ENCODE measurements at places on chromosomes 5 and 9.
A peak's percentile ranks its signal among the peaks of the same experiment; 100 is the strongest.

- DNase-seq = no peak
Observed at GRCh38 chr5:402615-403359, 40.2 kb upstream of the EXOC3 start.

DNA sequence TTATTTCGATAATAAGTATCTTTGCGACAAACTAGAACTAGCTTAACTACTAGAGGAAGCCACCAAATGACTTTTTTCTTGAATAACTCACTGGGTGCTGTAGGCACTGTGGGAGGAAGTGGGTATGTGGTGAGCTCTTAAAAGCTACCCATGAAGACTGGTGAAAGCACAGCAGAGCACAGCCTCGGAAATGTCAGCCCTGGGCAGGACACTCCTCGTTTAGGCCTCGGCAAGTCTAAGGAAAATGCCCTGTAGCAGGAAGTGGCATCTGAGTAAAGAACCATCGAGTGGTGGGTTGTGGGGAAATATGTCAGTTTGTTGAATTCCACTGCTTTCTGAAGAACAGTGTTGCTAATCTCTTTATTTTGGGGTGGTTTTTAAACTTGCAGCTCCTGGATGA is 44.0 kb upstream of the NCS1 start:
- DNase-seq = no peak

DNA sequence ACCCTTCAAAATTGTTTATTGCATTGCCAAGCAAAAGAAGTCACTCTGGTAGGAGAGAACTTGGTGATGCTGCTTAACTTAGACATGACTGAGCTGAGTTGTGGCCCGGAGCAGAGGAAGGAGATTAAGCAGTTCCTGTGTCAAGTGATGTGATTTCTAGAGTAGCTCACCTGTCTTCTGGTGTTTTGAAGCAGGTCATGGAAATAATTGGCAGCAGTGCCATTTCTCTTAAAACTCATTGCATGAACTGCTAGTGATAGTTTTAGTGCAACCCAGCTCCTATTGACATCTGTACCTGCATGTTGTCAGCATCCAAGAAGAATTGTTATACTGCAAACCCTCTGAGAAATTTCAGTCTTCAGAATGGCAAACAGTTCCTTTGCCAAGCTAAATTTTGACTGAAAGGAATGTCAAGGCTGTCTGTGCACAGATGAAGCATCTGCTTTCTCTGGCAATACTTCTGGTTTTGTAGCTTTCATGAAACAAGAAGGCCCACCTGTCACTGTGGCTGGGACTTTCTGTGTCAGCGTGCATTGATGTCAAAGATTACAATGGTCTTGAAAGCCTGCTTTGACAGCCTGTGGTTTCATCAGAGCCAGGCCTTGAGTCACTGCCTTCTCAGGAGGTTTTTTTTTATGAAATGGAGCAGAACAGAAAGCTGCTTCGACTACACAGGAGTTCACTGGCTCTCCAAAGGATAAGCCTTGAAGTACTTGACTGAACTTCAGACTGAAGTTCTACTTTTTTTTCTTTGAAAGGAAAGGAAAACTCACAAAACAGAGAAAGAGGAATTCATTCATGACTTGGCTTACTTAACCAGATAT is 90.6 kb downstream of the RALGPS1 start:
- DNase-seq = no peak

DNA sequence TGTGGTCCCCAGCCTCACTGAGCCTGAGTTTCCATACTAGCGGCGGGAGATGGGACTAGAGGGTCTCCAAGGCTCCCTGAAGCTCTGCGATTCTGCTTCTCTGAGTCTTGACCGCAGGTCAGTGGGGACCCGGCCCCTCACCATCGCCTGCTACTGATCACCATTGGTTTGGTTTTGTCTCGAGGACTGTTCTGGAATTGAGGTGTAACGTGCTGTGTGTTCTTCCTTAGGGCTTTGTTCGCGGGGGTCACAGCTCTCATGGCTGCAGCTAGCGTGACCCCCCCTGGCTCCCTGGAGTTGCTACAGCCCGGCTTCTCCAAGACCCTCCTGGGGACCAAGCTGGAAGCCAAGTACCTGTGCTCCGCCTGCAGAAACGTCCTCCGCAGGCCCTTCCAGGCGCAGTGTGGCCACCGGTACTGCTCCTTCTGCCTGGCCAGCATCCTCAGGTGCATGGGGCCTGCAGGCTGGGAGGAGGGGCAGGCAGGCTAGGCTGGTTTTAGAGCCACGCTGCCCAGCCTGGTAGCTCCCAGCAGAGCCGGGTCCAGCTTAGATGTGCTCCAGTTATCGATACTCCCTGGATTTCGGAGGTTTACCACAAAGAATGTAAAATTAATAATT is 12.3 kb downstream of the TRAF2 start:
- DNase-seq = no peak

DNA sequence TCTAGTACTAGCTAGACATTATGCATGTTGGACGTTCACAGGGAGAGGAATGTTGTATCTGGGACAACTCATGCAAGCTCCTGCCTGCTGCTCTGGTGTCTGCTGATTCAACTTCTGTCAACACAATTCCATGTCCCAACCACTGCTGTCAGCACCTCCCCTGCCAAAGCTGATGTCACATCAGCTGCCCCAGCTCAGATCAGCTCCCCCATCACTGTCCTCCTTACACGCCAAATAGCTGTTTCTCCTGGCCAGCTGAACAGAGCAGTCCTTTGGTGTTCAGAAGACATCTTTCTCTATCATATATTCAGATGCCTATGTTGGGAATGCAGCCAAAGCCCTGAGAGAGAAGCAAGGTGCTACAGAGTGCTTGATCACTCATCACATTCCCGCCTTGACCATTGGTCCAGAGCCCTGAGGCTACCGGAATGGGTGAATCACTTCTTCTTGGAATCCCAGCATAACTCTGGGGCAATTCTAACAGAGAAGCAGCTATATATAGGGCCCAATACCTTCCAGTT is 223.3 kb downstream of the SEC61B start:
- no peak for DNase-seq

GRCh38 chr5:56534102-56534829 is 281.1 kb upstream of the MAP3K1 start:
- DNase-seq = peak; percentile 46

- DNase-seq = no peak
Observed at GRCh38 chr5:133792655-133793054, 175.8 kb downstream of the C5orf15 start.

DNA sequence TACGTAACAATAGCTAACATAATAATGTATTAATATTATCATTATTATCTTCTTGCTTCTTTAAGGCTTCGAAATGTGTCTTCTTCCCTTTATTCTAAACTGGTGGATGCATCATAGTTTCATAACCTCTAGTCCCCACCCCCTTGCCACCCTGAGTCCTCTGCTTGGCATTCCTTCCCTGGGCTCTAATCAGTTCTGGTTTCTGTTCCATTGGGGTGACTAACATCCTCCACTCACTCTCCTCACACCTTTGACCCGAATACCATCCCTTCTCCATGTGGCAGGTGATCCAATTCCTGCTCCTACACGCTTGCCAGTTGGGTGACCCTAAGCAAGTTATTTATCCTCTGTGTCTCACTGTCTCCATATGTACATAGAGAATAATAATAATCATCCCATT is 286.1 kb downstream of the TRPM3 start:
- no peak for DNase-seq

DNA sequence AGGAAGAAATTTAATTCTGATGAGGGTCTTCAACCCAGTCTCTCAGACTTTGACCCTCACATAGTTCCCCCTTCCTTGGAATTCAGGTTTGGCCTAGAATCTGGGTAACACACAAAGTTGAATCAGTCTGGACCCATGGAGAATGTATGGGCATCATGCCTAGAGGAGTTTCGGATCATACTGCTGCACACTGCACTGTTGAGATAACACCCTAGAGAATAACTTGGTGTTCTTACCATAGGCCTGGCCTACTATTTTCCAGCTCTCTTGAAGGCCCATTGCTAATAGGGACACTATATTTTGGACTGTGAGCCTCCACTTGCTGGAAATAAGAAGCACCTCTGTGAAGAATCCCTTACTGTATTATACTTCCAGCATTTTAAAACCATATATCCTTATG is 413.5 kb downstream of the PLK2 start:
- no peak for DNase-seq

DNA sequence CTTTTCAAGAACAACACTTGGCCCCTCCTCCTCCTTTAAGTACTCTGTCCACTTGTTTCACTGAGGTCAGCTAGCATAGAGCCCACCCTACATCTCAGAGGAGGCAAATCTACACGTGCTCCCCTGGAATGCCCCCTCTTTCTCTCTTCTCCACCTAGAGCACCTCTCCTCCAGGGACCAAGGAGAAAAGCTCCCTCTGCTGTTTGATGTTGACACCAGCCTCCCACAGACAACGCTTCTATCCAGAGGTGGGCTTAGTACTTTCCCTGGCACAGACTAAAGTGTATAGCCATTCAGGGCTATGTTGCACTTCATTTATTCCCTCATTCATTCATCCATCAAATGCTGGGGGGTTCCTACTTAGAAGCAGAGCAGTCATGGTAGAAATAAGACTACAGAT is 68.2 kb upstream of the TAF1L start:
- peak; percentile 5 for DNase-seq

DNA sequence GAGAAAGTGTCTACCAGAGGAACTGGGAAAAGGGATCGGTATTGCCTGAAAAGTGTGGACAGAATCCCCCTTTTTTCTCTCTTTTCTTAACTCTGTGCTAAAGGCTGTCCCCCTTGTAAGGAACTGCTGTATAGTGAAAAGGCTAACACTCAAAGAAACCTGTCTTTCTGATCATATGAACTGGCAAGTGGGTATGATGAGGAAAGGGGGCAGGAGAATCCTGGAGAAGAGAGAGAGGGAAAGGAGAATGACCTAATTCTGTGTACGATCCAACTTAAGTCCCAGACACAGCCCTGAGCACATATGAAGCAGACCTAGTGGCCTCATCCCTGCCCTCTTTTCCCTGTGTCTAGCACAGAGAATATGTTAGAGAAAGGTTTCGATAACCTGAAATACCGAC is 967 bp downstream of the ANKRD31 start:
- no peak for DNase-seq

DNA sequence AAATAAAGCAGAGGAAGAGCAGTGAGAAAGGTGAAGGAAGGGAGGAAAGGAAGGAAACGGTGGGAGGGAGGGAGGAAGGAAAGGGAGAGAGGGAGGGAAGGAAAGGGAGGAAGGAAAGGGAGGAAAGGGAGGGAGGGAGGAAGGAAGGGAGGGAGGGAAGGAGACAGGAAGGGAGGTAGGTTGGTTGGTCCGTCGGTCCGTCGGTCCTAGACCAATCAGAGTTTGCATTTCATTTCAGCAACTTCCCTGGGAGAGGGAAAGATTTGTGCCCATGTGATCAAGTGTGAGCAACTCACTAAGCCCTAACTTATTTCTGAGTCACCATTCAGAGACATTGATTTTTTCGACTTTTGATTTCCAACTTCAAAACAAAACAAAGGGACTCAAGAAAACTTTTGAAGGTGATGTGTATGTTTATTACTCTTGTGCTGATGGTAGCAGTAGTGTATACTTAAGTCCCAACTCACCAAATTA is 18.8 kb downstream of the NANS start:
- DNase-seq = no peak

- DNase-seq = no peak
Observed at GRCh38 chr5:68251386-68251785, 35.8 kb downstream of the PIK3R1 start.

GRCh38 chr9:83544002-83544698 is 5.9 kb upstream of the FRMD3 start:
- DNase-seq = peak; percentile 75

DNA sequence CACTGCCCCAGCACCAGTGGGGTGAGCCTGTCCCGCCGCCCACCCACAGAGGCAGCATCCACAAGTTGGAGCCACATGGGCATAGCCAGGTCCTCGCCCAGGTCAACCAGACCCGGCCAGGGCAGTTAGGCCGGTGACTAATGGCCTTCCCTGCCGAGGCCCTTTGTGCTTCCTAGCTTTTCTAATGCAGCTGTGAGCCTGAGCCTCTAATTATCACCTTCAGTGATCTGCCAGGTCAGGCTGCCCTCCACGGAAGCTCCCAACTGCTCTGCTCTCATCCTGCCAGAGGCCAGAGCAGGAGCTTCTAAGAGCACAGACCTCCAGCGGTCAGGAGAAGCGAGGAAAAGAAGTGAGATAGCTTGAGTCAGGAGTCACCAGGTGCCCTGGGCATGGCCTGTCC is 87.1 kb upstream of the PPP1R26 start:
- no peak for DNase-seq

DNA sequence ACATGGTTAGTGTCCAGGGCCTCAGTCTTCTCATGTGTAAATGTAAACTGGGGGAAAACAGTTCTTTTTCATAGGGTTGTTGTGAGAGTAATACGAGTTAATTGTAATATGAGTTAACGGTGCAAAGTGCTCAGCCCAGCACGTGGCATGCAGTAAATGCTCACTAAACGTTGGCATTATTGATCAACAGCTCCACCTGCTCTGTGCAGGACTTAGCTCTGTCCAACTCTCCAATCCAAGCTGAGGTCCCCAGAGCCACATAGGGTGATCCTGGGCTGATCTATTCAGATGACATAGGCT is 28.3 kb downstream of the SPOCK1 start:
- DNase-seq = no peak

GRCh38 chr9:36999728-37000333 is 34.2 kb downstream of the PAX5 start:
- DNase-seq = no peak

- no peak for DNase-seq
Observed at GRCh38 chr5:96880444-96881164, 4.3 kb downstream of the ERAP2 start.

DNA sequence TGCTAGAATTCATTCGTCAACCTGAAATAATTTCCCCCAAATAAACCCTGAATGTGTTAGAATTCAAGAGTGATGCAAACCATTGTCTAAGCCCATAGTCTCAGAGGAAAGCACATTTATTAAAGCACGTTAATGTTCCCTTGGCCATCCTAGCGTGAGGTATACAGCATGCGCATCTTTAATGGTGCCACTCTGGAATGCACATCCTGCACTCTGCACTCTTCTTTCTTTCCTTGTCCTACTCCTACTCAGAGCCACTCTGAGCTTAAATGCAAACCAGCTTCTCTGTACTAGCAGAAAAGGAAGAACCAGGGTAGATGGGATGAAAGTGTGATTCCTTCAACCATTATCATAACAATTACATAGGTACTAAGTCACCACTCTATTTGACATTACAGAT is 50.4 kb downstream of the ARL15 start:
- no peak for DNase-seq

GRCh38 chr5:124342027-124342471 is 404.4 kb downstream of the ZNF608 start:
- no peak for DNase-seq

GRCh38 chr9:37902796-37903646 is 906 bp downstream of the SLC25A51 start:
- DNase-seq = peak; percentile 27

DNA sequence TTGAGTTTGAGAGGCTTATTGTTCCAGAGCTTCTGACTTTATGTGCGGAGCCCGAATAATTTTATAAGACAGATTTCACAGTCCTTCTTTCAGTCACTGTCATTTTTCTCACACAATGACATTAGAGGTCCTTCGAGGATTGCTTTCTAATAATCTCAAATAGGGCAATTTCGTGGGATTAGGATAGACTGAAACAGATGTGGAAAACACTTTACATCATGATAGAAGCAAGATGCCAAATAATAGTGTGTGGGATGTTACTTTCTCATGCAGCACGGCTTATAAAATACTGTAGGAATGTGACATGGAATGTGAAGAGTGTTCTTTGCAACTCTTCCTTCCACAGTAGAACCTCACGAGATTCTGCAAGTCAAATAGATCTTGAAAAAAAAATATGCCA is 451.3 kb downstream of the SEMA5A start:
- no peak for DNase-seq

- DNase-seq = no peak
Observed at GRCh38 chr5:132344775-132345514, 24.6 kb upstream of the SLC22A5 start.

- DNase-seq = no peak
Observed at GRCh38 chr5:56827924-56828323, 12.6 kb downstream of the MAP3K1 start.
